ENCODE measurements at places on chromosomes 11 and 22. TPM values are rescaled to one million over a fixed set of nuclear protein-coding genes. Genes with fewer than 3 reads are reported as not detected.

Gene APOL5
- not detected for total RNA-seq

Gene TMX2
- 70.1 TPM for total RNA-seq

Gene OR9Q2
- not detected for total RNA-seq

Gene MS4A14
- 3.6 TPM for total RNA-seq

Gene OR2AG2
- total RNA-seq = 0.06 TPM

Gene HTR3B
- total RNA-seq = not detected

Gene MMP8
- total RNA-seq = 2.6 TPM

Gene CD82
- 67.6 TPM for total RNA-seq

Gene ST14
- total RNA-seq = 13.3 TPM

Gene DTX4
- total RNA-seq = 60.8 TPM

Gene P4HA3
- total RNA-seq = 1.0 TPM

Gene APOL6
- 99.8 TPM for total RNA-seq

Gene SHANK3
- total RNA-seq = 95.7 TPM

Gene MPPED2
- total RNA-seq = 4.9 TPM

Gene GPR83
- not detected for total RNA-seq

Gene PIK3IP1
- total RNA-seq = 19.8 TPM

Gene ANKK1
- total RNA-seq = 0.13 TPM

Gene CHRM1
- not detected for total RNA-seq

Gene DKK3
- total RNA-seq = 8.9 TPM

GRCh38 chr11:2138068-2138430 lies 1.1 kb downstream of the IGF2 start:
- no peak for DNase-seq

GRCh38 chr11:95736809-95737208 lies 52.8 kb downstream of the FAM76B start:
- DNase-seq = no peak

- no peak for DNase-seq
These were observed 95.1 kb downstream of the CCDC81 start for GRCh38 chr11:86469491-86470388.

DNA sequence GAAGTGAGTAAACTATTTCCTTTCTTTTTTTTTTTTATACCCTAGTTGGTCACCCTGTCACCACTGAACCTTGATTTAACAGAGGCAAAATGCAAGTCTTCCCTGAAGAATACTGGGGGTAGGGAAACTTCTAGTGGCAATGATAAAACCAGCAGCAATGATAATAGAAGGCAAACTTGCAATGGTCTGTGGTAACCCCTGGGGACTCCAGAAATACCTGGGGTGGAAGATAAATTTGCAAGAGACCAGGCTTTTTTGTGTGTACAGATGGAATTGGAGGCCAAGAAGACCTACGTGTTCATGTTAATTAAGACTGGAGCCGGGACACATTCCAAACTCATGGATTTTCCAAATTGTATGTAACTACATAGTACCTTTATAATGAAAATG lies 11.6 kb downstream of the APOL5 start:
- no peak for DNase-seq

DNA sequence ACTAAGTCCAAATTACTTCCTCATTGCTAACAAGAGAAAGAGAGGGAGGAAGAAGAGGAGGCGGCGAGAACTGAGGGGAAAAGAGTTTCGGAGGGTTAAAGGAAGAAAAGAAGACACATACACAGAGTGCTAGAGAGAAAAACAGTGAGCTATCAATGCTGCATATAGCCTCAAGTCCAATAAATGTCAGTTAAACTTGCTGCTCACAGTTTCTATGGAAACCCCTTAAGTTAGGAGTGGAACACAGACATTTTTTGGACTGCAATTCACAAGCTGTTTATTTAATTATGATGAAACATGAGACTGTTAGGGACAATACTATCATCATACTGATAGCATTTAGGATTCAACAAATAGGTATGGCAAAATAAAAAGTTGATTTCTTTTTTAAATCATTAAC lies 1320.4 kb downstream of the LRRC4C start:
- no peak for DNase-seq

- peak; percentile 90 for DNase-seq
These were observed 106.8 kb upstream of the CLMP start for GRCh38 chr11:123301696-123302400.

DNA sequence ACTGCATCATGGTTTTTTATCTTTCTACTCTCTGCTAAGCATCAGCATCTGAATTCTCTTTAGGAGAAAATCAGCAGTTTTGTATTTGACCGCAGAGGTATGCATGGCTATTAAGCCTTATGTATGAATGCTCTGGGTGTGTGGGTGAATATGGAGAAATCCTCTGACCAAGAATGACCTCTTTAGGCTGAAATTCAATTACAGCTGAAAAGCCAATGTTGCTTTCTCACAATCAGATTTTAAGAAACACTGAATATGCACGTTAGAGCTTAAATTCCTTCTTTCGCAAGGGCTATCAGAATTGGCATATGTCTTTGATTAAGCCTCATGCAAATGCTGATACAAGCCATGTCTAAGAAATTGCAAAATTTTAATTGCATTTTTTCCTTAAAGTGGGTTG lies 43.2 kb downstream of the ARHGAP42 start:
- no peak for DNase-seq

DNA sequence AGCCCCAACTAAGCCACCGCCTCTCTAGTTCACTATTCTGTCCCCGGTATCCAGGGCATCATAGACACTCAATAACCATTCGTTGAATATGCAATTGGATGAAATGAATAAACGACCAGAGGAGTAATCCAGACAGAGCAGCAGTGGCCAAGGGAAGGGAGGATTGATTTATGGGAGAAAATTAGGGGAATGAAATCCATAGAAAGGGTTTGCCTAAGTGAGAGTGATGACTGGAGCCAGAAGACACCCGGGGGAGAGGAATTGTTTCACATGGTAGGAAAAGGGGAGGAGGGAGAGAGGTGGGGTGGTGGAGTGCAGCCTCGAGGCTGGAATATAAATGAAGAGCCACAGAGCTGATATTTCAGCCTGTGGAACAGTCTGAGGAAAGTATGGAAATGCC lies 168.2 kb downstream of the COMMD9 start:
- no peak for DNase-seq

GRCh38 chr22:39026509-39027150 lies 5.7 kb downstream of the APOBEC3D start:
- DNase-seq = no peak

DNA sequence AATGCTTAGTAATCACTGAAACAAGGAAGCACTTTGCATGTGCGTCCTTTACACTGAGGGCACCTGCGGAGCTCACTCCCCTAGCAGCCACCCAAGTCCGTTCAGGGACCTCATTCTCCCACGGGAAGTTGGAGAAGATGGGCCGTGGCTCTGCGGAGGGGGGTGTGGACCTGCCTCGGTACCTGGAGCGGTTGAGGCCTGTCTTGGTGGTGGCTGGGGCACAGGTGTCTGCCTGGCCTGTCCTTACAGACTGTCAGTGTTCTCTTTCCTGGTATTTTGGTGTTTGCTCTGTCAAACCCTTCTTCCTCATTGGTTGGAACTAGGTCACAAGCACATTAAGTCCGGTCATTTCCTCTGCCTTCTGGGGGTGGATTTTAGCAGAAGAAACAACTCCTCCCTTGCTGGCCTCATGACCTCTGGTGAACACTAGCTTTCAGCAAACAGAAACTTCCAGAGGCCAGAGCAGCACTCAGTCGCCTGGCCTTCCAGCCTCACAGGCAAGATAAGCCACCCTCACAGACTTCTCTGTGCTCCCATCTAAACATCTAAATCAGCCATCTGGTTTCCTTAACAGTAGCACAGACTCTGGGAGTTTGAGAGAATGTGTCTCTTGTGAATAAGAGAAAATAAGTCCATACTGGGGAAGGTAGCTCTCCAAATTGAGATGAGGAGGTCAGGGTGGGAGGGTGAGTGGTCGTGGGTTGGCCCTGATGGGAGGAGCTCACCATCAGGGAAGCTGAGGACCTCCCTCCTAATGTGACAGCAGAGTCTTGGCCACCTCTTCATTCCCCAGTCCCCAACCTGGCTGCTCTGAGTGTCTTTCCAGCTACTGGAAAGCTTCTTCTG lies 8.6 kb downstream of the SNAP29 start:
- DNase-seq = no peak

GRCh38 chr11:96704847-96705246 lies 315.0 kb downstream of the JRKL start:
- DNase-seq = no peak

Data from mesenteric fat pad (tissue), 1 donor.